ENCODE measurements at places on chromosomes 2 and 18.

DNA sequence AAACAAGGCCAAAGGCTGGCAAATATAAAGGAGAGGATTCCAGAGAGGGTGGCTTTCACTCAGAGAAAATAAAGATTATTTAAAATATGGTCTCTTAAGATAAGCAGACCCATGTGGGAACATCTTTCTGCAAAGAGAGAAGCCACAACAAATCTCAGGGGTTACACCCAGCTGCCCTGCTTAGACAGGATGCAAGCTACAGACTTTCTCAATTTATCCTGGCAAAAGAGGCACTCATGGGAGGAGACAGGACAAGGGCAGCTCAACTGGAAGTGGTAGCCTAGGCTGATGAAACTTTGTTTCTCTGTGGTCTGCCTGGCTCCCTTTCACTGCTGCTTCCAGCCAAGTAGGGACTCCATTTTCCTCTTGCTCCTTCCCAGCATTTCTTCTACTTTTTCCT, 25.9 kb upstream of the SULT1C4 start:
- DNase-seq, result no peak

- DNase-seq, result no peak
These were observed 379.1 kb upstream of the ATP5MC3 start for GRCh38 chr2:175560521-175561169.

GRCh38 chr2:99032786-99033185, 96.8 kb upstream of the CRACDL start:
- DNase-seq, result no peak

- DNase-seq, result no peak
These were observed 72.1 kb upstream of the DSG1 start for GRCh38 chr18:31245820-31246219.

GRCh38 chr2:65199891-65200290, 27.7 kb upstream of the ACTR2 start:
- DNase-seq, result no peak

- DNase-seq, result no peak
These were observed 148.3 kb downstream of the PLEKHA3 start for GRCh38 chr2:178628605-178629004.

- DNase-seq, result no peak
These were observed 21.8 kb downstream of the FZD5 start for GRCh38 chr2:207747653-207748560.

DNA sequence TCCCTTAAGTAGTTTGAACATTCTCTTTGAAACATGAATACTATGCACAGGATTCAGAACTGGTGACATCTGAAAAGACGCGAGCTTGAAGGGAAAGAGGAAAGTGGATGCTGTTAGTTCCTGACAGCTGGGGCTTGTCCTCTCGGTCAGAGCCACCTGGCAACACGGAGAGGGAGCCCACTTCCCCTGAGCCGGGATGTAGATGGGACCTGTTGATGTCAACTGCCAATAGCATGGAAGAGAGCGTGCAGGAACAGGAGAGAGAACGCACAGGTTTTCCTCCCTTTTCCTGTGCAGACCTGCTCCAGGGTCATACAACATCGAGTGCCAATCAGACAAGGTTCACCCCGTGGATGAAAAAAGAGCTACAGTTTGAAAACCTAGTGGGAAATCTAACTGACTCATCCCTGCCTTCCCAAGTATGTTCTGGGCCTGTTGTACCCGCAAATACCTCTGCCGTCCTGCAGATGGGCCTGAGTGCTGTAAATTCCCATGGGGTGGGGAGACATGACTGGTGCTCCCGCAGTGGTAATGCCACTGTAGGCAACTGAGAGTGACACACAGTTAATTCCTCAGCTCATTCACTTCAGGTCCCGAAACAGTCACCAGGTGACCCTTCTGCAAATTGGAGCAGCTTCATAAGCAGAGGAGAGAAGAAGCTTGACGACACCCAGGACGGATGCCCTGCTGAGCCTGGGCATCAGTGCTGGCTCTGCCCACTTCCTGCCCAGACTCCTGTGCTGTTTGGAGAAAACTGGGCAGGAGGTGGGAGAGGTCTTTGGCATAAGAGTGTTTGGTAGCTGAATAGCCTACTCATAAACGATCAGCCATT, 13.9 kb upstream of the MBP start:
- DNase-seq, result no peak

DNA sequence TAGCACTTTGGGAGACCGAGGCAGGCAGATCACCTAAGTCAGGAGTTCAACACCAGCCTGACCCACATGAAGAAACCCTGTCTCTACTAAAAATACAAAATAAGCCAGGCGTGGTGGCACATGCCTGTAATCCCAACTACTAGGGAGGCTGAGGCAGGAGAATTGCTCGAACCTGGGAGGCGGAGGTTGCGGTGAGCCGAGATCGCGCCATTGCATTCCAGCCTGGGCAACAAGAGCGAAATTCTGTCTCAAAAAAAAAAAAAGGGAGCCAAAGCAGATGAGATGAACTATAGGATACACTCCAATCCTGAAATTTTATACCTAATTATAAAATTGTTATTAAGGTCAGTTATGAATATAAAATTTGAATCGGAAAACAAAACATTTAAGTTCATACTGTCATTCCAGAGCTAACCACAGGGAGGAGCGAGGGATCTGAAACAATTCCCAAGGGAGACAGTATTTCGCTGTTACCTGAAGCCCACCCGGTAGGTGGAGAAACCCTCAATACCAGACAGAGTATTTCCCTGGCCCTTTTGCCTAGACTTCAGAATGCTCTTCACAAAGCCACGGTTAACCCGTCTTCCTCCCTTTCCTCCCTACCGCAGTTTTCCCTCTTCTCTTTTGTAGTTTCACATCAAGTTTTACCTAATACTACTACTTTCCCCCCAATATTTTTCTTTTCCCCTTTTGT, 1.4 kb downstream of the PPM1G start:
- DNase-seq, result no peak

DNA sequence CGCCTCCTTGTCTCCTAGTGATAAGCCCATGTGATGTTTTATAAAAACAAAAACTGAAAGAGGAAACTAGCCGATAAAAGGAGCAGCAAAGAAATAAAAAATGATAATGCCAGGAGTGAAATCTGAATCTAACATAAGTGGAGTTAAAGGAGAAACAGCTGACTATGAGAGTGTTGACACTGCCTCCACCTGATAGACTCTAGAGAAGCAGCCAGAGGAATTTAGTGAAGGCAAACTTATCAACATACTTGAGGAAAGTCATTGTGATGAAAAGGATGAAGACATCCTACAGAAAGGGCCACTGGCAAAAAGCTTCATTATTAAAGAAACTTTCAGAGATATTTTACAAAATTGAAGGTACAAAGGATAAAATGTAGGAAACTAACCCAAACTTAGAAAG, 1.9 kb downstream of the M1AP start:
- no peak for DNase-seq

- no peak for DNase-seq
These were observed 147.4 kb downstream of the LNPK start for GRCh38 chr2:175854665-175855064.

DNA sequence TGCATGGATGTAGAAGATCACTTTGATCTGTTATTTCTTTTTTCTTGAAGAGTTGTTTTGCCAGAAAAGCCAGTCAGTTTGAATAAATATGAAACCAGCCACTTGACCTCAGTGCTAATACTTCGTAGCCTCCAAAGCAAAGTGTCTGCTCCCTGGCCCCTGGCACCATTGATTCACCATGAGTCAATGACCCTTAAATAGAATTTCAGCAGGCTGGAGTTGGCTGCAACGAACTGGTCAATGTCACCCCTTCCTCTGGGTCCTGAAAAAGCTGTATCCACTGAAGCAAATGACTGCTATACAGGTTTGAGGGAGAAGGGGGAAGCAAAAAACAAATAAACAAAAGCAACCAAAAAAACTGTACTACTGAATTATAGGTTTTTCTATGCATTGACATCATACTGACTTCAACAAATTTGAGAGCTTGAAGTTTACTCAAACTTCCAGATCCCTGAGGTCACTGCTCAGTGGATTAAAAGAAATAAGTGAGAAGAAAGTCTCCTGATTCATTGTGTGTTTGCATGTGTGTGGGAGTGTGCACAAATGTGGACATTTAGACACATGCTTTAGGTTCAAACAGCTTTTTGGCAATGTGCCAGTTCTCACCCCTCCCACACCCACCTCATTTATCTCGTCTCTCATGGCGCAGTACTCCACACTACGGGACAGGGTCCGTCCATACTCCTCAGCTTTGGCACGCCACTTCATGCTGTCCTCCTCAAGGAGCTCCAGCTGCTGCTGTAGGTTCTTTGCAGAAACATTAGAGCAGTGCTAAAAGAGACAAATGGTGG, 58.1 kb upstream of the TTN start:
- no peak for DNase-seq

GRCh38 chr2:118089139-118089800, 999 bp downstream of the INSIG2 start:
- no peak for DNase-seq

DNA sequence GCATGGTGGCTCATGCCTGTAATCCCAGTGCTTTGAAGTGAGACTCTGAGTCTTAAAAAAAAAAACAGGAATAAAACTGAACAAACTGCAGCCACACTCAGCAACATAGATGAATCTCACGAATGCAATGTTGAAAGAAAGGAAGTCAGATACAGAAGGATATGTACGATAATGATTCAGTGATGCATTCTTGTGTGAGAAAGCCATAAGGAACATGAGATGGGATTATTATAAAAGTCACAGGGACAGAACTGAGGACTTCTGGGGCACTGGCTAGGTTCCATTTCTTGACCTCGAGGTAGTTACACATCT, 56.9 kb upstream of the SMAD2 start:
- DNase-seq, result no peak

- DNase-seq, result no peak
These were observed 61.4 kb downstream of the GPR39 start for GRCh38 chr2:132477962-132478361.

GRCh38 chr18:47560723-47561715, 309.6 kb upstream of the SKOR2 start:
- no peak for DNase-seq

GRCh38 chr2:218992703-218993344, 398 bp downstream of the CRYBA2 start:
- DNase-seq, result no peak

- no peak for DNase-seq
These were observed 148.1 kb downstream of the TMEM163 start for GRCh38 chr2:134570676-134571075.

- no peak for DNase-seq
These were observed 43.0 kb downstream of the NDUFAF7 start for GRCh38 chr2:37274359-37274965.

GRCh38 chr2:240322991-240323390, 112.5 kb upstream of the GPC1 start:
- no peak for DNase-seq

DNA sequence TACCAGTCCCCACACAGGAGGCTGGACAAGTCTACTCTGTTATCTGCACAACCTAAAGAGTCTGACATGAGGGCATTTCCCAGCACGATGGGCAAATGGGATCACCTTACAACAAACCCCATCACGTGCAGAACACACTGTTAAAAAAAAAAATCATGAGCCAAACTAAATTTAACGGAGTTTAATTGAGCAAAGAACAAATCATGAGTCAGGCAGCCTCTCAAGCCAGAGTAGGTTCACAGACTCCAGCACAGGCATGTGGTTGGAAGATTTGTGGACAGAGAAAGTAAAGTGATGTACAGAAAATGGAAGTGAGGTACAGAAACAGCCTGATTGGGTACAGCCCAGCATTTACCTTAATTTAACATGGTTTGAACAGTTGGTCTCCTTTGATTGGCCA, 59.9 kb downstream of the KYNU start:
- no peak for DNase-seq

DNA sequence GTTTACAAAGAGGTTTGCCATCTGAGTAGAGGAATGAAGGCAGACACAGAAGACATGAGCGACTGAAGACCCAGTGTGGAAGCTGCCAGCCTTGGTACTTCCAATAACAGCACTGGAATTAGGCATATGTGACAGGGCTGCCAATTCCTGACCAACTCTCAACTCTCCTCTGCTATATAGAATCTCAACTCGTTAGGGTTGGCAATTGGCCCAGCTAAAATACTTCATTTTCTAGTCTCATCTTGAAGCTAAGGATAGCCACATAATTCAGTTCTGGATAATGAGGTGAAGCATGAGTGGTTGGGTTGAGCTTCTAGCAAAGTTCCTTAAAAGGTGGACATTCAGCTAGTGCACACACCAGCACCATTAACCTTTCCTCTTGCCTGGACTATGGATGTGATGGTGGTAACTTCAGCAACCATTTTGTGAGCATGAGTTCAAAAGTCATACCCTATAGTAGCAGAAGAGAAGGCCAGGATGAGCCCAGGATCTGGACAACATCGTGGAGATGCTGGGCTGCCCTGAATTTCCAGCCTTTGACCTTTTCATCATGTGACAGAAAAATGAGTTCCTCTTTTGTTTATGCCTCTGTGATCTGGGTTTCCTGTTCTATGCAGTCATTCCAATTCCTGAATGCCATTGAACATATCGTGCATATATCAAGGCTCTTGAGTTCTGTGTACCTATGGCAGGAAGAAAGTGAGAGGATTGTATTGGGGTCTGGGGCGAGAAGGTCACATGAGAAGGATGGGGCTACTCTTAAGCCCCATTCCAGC, 68.1 kb upstream of the HAAO start:
- no peak for DNase-seq

DNA sequence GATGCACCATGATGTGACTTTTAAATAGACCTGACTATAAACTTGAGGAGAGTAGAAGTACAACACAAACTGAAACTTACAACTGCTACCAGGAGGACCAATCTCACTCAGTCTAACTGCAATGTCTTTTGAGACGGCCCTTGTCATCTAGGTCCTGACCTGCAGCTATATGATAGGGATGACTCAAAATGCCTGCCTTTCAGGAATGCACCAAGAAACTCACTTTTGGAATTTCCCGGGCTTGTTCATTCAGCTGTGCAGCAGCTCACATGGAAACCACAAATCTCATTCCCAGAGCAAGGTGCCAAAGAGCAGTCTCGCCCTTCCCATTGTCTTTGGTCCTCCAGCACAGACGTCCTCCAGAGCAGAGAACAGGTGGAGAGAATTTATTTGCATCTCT, 113.7 kb downstream of the SPOPL start:
- DNase-seq, result no peak

GRCh38 chr2:172953411-172953810, 122.2 kb upstream of the MAP3K20 start:
- DNase-seq, result no peak

DNA sequence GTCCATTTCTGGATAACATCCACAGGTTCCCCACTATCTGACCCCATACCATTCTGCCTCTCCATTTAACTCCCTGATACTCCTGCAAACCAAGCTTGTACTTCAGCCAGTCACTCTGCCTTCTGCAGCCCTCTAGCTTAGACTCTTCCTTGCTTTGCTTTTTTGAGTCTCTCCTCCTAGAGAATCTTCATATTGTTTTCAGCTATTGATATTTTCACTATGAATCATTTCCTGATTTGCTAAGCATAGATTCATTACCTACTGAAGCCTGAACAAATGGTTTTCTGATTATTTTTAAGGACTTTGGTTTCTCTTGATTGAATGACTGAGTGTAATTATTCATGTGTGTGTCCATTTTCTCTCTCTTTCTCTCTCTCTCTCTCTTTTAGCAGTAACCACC, 2102.3 kb upstream of the CELF4 start:
- DNase-seq, result no peak
